ENCODE measurements at places on chromosomes 3 and 15.

DNA sequence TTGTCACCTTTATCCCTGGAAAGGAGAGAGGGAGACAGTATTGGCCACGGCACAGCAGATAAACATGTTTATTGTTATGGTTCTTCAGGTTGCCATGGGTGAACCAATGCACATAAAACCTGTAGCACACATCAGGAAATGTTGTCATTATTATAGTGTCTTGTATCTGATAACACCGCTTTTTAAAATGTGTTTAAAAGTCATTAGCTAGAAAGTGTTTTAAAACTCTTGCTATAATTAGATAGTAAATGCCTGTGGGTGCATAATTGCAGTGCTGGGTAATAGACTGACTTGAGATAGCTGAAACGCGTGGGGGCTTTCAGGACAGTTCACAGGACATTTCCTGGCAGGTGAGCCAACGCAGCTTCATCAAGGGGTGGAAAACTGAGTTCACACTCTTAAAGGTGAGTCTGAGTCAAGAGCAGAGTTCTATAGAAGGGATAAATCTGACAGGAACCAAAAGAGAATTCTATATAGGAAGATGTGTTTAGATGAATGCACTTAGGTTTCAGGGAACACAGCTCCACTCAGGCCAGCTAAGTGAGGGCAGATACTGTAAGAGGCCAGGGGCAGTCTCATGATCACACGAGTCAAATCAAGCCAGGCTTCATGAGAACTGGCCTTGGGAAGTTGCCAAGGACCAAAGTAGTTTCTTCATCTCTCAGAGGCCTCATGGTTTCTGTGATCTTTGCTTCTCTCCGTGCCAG, 35.6 kb upstream of the PPP4R2 start:
- DNase-seq: no peak

GRCh38 chr3:30232142-30232541, 374.3 kb upstream of the TGFBR2 start:
- no peak for DNase-seq

DNA sequence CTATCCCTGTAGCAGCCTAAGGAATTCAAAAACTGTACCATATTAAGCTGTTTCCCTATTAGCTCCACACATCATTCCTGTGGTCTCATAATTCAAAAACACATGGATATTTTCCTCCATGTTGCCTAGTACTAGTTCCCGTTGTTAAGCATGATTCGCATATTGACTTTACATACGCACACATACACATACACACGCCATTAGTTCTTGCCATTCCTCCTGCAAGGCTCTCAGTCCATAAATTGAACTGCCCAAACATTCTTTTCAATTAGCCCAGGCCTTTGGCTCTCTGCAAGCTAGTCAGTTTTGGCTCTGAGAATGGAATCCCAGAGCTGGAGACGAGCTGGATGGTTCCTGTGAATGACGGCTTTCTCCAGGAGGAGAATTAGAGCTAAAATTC, 57.2 kb upstream of the RAD18 start:
- no peak for DNase-seq

DNA sequence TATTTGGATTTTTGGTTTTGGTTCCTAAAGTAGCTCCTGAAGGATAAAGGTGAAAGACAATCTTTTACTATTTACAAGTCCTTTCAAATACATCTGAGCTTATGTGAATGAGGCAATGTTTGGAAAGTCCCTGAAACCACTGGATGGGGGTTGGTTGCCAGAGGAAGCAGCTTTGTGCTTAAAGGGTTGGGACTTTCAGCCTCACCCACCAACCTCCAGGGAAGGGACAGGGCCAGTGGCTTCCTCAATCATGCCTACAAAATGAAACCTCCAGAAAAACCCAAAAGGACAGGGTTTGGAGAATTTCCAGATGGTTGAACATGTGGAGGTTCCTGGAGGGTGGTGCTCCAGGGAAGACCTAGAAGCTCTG, 20.9 kb upstream of the ABHD17C start:
- DNase-seq: no peak

DNA sequence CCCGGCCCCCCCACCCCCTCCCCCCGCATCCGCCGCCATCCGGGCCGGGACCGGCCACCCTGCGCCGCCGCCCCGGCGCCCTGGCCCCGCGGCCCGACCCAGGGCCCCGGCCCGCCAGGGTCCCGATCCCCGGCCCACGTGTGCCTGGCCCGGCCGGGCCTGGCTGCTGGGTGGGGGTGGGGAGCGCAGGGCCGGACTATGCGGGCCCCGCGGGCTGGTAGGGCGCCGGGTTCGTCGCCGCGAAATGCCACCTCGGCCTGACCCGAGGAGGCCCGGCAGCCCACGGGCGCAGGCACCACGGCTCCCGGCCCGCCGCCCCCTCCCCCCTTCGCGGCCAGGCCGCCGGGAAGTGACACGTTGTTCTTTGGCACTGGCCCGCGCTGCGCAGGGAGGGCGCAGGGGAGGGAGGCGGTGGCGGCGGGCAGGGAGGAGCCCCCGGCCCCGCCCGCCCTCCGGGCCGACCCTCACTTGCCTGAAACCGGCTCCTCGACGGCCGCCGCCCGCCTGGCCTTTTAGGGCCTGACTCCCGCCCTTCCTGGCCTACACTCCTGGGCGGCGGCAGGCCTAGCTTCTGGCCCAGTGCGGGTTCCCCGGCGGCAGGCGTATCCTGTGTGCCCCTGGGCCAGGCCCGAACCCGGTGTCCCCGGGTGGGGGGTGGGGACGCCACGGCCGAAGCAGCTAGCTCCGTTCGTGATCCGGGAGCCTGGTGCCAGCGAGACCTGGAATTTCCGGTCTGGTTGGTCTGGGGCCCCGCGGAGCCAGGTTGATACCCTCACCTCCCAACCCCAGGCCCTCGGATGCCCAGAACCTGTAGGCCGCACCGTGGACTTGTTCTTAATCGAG, 515 bp downstream of the EIF4G1 start:
- peak; percentile 73 for DNase-seq

- DNase-seq: no peak
Measured at GRCh38 chr3:123751433-123751832, 132.7 kb downstream of the MYLK start.

DNA sequence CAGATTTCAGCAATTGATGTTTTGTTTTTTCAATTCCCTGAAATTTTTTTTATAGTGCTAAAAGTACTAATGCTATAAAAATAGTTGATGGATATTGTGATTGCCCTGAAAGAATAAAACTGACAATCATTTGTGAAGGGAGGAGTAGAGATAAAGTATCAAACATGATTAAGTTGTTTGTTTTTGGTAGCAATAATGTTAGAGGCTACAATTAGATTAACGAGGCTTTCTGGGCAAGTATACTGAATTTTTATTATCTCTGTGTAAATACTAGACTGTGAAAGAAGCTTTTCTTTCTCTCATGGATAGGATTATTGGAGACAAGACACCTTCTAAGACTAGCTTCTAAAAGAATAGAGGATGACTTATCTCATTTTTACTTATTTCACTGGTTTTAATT, 15.6 kb downstream of the NR1D2 start:
- no peak for DNase-seq

- DNase-seq: no peak
Measured at GRCh38 chr15:58517682-58518525, 86.1 kb downstream of the LIPC start.

GRCh38 chr3:57484563-57484962, 59.6 kb downstream of the DNAH12 start:
- no peak for DNase-seq

DNA sequence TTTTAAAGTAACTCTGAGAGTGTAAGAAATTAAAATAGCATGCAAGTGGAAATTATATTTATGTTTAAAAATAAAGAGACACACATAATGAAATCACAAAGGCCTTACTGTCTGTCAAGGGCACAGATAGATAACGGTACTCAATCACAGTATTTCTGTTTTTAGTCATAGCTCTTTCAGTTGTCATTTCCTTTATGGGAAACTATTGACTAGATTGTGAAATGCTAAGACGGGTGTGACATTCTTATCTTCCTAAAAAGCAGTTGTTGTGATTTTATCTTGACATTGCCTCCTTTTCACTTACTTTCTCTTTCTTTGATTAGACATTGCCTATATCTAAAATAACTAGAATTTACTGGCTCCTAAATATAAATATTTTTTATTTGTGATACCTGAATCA, 100.1 kb upstream of the PLSCR5 start:
- DNase-seq: no peak

DNA sequence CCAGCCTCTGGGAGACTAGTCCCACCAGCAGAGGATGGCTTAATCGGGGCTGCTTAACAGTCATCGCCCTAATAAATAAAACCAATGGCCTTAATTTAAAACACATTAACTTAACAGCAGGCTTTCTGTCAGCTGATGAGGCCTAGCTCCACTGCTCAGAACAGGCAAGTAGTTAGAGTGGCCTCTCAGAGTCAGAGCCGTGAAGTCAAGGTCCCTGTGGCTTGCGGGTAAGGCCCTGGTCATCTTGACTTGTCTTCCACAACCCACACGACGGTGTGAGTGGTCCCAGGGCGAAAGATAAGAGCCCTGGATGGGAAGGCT, 11.8 kb downstream of the XXYLT1 start:
- no peak for DNase-seq

GRCh38 chr3:160210341-160210740, 14.9 kb upstream of the C3orf80 start:
- DNase-seq: no peak

DNA sequence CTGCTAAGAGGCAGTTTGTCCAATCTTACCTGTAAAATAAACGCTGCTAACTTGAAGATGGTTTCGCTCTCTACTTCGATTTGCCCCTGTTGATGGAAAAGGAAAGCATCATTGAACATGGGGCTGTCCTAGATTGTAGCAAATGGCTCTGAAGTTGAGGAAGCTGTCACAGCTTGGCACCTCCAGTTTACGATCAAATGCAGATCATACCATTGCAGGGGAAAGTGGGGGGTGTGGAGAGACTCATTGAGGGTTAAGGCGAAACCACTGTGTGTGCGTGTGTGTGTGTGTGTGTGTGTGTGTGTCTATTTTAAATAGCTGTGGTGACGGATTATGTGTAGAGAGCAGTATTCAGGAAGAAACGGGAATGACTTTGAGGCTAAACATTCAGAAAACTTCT, 127.6 kb upstream of the LMOD3 start:
- DNase-seq: peak; percentile 52

DNA sequence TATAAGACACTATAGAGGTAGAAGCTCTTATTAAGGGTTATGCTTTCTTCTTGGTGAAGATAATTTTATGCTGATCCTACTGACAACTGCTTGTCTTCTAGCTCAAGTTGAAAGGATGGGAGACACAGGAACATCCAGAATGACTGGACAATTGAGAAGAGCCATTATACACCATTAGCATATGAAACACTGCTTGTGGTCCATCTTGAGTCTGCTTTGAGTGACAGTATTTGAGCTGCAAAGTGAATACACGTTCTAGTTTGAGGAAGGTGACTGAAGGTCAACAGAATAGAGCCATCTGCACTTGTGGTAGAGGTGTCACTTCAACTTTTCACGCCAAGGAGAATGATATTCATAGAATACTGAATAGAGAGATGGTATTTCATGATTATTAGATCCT, 315.4 kb downstream of the MCTP2 start:
- no peak for DNase-seq

DNA sequence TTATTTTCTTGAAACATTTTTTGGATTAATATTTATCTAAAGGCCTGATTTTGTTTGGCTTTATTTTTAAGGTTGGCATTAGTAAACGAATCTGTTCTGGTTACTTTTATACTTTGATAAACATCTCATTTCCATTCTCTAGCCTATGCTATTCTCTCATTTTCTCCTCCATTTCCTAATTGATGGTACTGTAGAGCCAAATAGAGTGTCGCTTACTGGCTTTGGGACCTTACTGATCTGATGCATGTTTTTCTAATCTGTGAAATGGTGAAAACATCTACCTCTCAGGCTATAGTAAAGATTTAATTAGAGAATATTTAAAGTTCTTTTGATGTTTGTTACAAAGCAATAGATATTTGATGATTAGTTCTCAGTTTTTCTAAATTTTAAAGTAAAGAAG, 1.6 kb downstream of the LNP1 start:
- no peak for DNase-seq

- no peak for DNase-seq
Measured at GRCh38 chr3:127816783-127817405, 5.4 kb downstream of the MGLL start.

GRCh38 chr3:143731776-143732175, 116.5 kb downstream of the SLC9A9 start:
- no peak for DNase-seq

Measured in effector memory CD8-positive, alpha-beta T cell (primary cell).